ENCODE measurements at places on chromosomes 7 and 10. TPM values are rescaled to one million over a fixed set of nuclear protein-coding genes. Genes with fewer than 3 reads are reported as not detected.

DNA sequence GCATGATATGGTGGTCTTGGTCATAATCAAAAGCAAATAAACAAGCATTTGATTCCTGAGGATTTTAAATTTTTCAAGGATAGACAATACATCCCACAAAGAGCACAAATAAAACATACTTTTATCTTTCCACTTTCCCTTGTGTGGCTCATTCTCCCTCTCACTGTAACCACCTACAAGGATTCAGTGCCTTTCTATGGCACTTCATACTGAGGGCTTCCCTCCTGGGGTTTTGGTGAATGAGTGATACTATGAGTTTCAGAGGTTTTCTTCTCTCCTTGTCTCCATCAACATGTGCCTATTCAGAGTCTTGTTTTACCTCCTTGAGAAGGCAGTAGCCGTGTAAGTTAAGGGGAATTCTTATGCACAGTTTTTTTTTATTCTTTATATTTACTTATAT, 296.0 kb upstream of the TEX47 start:
- no peaks in the 10 kb centered on the region for H3K27me3 ChIP-seq
- DNase-seq = no peak
- H3K36me3 ChIP-seq = no peaks in the 10 kb centered on the region
- no peak overlapping the region for H3K4me3 ChIP-seq
- no peak overlapping the region for H3K27ac ChIP-seq

DNA sequence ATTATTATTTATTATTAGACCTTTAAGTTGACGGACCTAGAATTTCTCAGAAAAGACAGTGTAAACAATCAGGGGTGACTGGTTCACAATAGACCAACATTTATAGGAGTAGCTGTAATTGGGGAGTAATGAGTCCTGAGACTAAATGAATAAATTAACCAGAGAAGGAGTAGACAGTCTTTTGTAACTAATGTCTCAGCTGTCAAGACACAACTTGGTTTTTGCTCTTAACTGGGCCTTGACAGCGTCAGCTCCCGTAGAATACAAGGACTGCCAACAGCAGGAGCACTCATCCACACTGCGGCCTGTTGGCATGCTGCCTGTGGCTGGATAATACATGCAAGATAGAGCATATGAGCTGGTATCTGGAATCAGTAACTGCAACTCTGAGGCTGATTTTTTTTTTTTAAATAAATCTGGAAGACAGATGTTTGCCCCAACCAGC, 123.9 kb downstream of the CACNA2D1 start:
- H3K4me1 ChIP-seq = no peaks in the 10 kb centered on the region
- H3K4me3 ChIP-seq = no peak overlapping the region
- H3K27ac ChIP-seq = no peak overlapping the region
- DNase-seq = no peak

The C10orf90 gene
- total RNA-seq = not detected

GRCh38 chr7:26663874-26664273, 200.5 kb downstream of the SKAP2 start:
- H3K36me3 ChIP-seq = no peaks in the 10 kb centered on the region
- H3K4me3 ChIP-seq = no peak overlapping the region
- H3K27ac ChIP-seq = no peak overlapping the region
- no peaks in the 10 kb centered on the region for H3K4me1 ChIP-seq
- no peaks in the 10 kb centered on the region for H3K27me3 ChIP-seq

- H3K36me3 ChIP-seq = no peaks in the 10 kb centered on the region
- H3K27me3 ChIP-seq = no peaks in the 10 kb centered on the region
- no peaks in the 10 kb centered on the region for H3K4me1 ChIP-seq
- no peak overlapping the region for H3K4me3 ChIP-seq
These were observed 26.7 kb upstream of the DNAJB6 start for GRCh38 chr7:157309988-157310668.

The PTF1A gene
- total RNA-seq = not detected

- no peaks in the 10 kb centered on the region for H3K27me3 ChIP-seq
- no peak overlapping the region for H3K4me3 ChIP-seq
- H3K36me3 ChIP-seq = no peaks in the 10 kb centered on the region
- no peak for DNase-seq
- H3K4me1 ChIP-seq = no peaks in the 10 kb centered on the region
These were observed 36.3 kb downstream of the SLC25A13 start for GRCh38 chr7:96285579-96285978.

The EIF3A gene
- 59.4 TPM for total RNA-seq

DNA sequence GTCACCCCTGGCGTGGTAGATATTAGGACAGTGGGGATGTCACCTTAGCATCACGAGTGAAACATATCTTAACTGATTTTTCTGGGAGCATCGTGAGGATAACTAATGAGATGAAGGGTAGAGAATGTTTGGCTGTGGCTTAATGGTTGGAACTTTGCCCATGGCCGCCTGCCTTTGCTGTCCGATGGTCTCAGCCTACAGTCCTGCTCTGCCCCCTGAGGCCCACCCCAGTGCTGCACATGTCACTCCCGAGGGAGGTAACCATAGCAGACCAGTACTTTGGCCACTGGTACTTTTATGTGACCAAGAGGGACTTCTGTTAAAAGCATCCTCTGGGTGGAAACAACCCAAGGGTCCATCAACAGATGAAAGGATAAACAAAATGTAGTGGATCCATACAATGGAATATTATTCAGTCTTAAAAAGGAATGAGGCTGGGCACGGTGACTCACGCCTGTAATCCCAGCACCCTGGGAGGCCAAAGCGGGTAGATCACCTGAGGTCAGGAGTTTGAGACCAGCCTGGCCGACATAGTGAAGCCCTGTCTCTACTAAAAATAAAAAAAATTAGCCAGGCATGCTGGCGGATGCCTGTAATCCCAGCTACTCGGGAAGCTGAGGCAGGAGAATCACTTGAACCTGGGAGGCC, 58.4 kb downstream of the TACR2 start:
- H3K36me3 ChIP-seq = peaks cover 11% of the 10 kb centered on the region
- H3K27me3 ChIP-seq = no peaks in the 10 kb centered on the region
- H3K4me1 ChIP-seq = peaks cover 25% of the 10 kb centered on the region
- DNase-seq = no peak
- no peak overlapping the region for H3K4me3 ChIP-seq

The COL17A1 gene
- 0.64 TPM for total RNA-seq

- H3K27me3 ChIP-seq = no peaks in the 10 kb centered on the region
- no peaks in the 10 kb centered on the region for H3K4me1 ChIP-seq
- H3K27ac ChIP-seq = no peak overlapping the region
- no peaks in the 10 kb centered on the region for H3K36me3 ChIP-seq
- no peak for DNase-seq
- no peak overlapping the region for H3K4me3 ChIP-seq
These were observed 616.4 kb downstream of the SDK1 start for GRCh38 chr7:3917436-3917835.

DNA sequence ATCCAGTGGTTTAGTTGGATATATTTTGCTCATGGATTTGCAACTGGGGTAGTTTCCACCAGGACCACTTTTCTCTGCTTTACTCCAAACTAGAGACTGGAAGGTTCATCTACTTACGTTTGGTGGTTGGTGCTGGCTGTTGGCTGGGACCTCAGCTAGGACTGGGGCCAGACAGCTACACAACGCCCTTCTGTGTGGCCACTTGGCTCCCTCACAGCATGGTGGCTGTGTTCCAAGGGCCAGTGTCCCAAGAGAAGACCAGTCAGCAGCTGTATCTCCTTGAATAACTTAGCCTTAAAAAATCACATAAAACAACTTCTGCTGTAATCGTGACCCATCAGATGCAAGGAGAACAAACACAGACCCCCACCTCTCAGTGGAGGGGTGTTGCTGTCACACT, 4.2 kb upstream of the KCNH2 start:
- H3K27me3 ChIP-seq = peaks cover 10% of the 10 kb centered on the region
- peaks cover 3% of the 10 kb centered on the region for H3K4me1 ChIP-seq
- DNase-seq = no peak
- H3K27ac ChIP-seq = no peak overlapping the region

The ARHGEF5 gene
- total RNA-seq = 3.5 TPM

The TSPAN13 gene
- total RNA-seq = 4.4 TPM
